Right kidney (tissue), 9 donors: ENCODE measurements at places on chromosomes 7 and 10.
A peak's percentile ranks its signal among the peaks of the same experiment; 100 is the strongest.

GRCh38 chr10:7102557-7103349 is 308.1 kb downstream of the SFMBT2 start:
- no peak for DNase-seq

- DNase-seq: no peak
These were observed 16.8 kb upstream of the MTPN start for GRCh38 chr7:135993950-135994349.

GRCh38 chr7:137276189-137276588 is 67.3 kb downstream of the PTN start:
- no peak for DNase-seq

GRCh38 chr10:53598914-53599313 is 826.3 kb upstream of the MBL2 start:
- no peak for DNase-seq

DNA sequence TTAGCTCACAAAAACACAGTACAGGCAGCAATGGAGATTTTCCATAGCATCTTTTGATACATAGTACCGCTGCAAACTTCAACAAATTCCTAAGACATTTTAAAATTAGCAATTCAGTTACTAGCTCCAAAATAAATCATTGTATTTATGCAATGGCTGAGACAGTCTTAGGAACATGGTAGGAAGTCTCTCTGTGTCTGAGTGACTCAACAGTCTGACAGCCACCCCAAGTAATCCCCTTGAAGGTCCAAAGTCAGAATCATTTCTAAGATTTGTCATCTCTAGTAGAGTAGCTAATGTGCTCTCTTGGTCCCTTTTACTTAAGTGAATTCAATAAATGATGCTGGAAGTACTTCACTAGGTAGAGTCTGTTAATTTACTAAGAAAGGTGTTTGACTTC is 93.8 kb upstream of the NOBOX start:
- no peak for DNase-seq

DNA sequence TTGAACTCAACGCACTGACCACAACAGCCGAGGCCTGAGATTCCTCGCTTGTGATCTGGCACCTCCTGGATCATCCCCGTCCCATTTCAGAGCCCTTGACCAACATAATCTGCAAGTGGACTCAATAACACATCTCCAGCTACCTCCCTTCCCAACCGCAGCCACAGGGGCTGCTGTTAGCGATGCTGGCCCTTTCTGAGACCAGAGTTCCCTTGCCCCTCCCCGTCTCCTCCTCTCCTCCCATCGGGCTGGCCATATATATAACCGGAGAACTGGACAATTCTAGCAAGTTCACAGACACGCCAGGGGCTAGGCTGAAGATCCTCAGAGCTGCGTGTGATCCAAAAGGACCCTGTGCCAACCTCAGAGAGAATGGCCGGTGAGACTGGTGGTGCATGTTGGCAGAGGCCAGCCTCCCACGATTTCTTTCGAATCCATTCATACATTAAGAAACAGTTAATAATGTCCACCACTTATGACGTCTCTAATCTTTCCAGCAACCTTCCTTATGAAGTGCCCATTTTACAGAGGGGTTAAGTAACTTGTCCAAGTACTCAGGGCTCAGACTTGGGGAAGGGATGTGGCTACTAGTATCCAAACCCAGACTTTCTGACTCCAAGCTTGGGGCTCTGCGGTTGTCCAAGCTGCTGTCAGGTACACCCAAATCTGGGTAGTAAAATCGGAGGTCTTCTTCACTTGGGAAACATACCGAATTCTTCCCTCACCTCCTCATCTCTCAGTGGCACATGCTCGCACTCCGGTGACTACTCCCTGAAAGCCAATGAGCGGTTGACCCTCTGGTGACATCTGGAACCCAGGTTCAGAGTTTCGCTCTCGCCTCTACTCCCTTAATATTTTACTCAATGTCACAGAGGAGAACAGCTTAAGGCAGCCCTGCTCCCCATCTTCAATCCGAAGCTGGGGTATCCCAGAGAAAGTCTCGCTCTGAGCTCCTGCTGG is 11.2 kb upstream of the FEZF1 start:
- peak; percentile 26 for DNase-seq

- no peak for DNase-seq
These were observed 385.6 kb upstream of the PHF14 start for GRCh38 chr7:10588084-10588483.

- DNase-seq: no peak
These were observed 183.1 kb upstream of the PRSS58 start for GRCh38 chr7:142440906-142441411.

DNA sequence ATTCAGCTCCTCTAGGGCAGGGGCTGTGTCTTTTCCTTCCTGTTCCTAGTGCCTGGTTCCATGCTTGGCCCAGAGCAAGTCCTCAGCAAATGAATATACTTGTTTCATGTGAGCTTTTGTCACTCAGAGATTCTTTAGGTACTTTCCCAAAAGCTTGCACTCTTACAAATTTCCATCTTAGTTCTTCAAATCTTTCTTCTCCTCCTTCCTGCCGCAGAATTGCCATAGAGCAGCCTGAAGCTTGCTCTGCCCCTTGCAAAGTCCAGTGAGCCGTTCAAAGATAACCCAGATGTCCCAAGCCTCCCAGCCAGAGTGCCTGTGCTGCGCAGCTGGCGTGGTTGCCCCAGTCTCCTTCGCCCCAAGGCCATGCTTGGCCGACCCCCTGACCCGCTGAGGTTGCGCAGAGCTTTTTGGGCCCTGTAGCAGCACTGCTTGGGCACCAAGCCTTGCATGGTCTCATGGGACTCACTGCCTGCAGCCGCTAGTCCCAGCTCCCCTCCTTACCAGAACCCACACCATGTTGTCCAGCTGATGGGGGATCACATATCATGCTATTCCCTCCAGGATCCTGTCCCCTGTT is 20.7 kb downstream of the CHST3 start:
- DNase-seq: no peak

- DNase-seq: no peak
These were observed 50.2 kb downstream of the LMBR1 start for GRCh38 chr7:156842740-156843140.

DNA sequence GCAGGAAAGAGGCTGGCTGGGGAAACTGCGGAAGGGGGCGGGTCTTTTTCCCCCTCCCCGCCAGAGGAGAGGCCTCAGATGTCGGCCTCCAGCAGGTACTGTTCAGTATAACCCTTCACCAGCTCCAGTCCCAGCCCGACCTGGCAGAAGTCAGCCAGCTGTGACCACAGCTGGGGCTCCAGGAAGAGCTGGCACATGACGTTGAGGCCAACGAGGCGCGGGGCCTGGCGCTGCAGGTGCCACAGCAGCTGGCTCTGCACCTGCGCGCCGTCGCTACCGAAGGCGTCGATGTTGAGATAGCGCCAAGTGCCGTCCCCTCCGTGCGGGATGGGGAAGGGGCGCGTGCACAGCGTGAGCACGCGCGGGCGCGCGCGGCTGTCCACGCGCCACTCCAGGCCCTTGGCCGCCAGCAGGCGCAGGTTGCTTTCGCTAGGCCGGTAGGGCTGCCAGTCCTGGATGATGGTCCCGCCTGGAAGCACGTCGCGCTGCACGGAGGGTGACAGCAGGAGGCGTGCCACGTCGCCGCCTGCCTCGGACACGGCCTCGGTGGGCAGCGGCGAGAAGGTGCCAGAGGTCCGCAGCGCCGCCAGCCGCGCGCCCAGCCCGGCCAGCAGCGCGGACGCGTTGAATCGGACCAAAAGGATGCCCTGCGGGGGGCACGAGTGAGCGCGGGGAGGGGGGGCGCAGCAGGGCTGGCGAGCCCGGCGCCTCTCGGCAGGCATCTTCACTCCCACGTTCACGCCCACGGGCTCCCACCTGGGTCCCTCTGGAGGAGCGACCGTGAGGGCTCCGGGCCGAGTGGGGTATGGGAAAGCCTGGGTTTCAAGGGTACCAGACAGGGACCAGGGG is 6.9 kb upstream of the VGF start:
- DNase-seq: peak; percentile 62

DNA sequence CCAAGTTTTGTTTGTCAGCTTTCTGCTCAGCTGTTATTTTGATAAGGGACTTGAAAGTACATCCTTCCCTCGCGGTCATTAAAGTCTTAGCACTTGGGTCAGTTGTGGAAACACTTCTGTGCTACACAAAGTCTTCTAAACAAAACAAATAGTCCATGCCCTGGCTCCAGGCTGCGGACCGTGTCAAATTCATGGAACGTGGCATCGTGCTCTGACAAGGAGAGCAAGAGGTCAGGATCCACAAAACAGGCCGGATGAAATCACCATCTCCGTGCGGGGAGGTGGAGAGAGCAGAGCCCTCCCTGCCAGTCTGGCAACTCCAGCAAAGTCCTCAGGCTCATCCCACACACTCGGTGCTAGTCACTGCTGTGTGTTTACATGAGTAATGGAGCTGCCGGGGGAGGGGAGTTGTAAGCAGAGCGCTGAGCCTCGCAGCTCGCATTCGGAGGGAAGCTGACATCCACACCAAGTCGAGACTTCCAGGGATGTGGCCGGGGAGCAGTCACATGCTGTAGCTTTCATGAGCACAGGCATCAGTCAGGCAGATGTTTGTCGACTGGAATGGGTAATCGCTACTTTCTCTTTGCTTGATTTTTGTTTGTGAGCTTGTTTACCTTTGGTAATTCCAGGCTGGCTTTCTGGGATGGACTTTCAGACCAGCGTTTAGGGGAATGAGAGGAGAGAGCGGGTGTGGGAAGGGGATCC is 147.6 kb downstream of the ARID5B start:
- DNase-seq: peak; percentile 78

DNA sequence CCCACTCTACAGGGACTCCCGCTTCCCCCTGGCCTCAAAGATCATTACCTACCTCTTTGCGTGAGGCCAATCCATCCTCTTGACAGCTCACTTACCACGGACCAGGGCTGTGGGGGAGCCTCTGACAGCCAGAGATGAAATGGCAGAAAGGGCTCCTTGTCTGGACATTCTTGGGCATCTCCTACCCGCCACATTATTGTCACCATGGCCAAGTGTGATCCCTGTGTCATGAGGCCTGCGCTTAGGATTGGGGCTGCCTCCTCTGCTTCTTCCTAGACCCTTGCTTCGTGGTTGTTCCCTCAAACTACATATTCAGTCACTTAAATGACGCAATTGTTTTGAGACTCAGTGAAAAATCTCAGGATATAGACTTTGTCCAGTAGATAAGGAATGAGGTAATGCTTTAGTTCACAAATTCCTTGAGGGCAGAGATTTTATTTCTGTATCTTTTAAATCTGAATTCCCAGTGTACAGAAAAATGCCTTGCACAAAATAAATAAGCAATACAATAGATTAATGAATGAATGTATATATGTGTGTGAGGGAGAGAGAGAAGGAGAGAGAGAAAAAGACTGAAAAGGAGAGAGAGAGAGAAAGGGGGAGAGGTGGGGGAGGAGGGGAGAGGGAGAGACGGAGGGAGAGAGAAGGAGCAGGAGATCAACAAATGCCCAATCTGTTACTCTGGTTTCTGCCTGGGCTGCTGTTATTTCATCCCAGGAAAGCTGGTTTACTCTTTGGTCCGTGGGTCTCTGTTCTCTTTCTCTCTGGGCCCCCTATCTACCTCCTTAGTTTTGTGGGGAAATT is 159.0 kb downstream of the PLXNA4 start:
- no peak for DNase-seq

- no peak for DNase-seq
These were observed 46.4 kb downstream of the ESYT2 start for GRCh38 chr7:158782761-158783401.

GRCh38 chr7:100517305-100517704 is 21.7 kb upstream of the AGFG2 start:
- DNase-seq: no peak

DNA sequence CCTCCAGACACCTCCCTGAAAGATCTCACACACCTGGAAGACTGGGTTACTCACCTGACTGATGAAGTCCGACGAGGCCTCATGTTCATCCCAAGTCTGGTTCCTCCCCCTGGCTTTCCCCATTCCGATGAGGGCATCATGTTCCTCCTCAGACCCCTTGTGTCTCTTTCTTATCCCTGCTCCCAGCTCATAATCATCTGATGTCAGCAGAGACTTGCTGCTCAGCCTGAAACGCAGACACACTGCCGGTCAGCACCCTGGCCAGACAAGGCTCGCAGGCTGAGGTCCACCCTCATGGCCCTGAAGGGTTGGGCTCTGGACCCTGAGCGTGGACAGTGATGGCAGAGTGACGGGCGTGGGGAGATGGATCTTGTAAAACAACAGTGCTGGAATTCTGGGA is 64.3 kb downstream of the TNRC18 start:
- DNase-seq: no peak

DNA sequence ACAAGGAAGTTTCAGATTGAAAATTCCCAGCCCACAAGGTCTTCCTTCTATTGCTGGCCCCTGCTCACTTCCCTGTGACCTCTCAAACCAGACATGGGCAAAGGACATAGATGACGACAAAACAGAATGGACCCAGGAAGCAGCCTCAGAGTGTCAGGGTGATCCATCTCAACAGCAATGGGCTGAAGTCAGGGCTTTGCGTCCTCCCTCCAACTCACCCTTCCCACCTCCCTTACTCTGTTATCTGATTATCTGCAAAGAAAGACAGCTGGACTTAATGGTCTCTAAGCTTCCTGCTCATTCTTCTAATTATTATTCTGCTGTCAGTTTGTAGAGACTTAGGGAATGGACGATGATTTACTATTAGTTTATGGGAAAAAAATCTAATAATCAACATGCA is 115.9 kb downstream of the PIP4K2A start:
- no peak for DNase-seq

- no peak for DNase-seq
These were observed 18.3 kb downstream of the FZD9 start for GRCh38 chr7:73451780-73452398.

DNA sequence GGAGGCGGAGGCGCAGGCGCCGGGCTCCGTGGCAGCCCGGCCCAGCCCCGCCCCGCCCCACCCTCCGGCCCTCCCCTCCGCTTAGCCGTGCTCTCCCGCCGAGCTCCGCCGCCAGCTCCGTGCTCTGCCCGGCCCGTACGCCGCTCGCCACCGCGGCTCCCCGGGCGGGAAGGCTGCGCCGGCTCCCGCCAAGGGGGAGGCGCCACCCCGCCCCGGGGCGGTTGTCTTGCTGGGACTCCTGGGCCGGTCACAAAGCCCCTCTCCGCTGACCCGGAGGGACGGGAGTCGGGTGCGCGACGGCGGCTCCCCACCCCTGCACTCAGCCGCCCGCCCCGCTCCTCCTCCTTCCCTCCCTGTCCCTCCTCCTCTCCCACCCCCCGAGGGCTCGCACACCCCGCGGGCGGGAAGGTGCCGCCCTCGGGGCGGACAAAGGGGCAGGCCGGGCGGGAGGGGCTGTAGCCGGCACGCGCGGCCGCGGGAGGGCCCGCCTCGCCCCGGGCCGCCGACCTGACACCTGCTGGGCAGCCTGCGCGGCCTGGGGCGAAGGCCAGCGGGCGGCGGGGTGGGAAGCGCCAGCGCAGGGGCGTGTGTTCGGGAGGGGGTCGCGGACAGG is 11.5 kb upstream of the SP8 start:
- peak; percentile 68 for DNase-seq

- no peak for DNase-seq
These were observed 23.2 kb downstream of the OR6B1 start for GRCh38 chr7:144023171-144023827.

- DNase-seq: no peak
These were observed 52.8 kb downstream of the CDK6 start for GRCh38 chr7:92783260-92784201.

DNA sequence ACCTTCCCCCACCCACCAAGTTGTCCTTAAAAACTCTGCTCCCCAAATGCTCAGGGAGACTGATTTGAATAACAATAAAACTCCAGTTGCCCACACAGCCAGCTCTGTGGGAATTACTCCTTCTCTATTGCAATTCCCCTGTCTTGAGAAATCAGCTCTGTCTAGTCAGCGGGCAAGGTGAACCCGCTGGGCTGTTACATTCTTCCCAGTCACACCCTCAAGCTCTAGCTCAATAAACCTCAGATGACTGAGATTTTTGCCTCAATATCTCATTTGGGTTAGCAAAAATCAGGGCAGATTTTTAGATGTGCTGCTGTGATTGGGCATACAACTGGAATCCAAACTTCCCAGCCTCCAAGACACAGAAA is 32.9 kb downstream of the SVOPL start:
- no peak for DNase-seq

- DNase-seq: no peak
These were observed 3.4 kb downstream of the KLF6 start for GRCh38 chr10:3781468-3782145.
